Muscle of arm (tissue), 14 donors: ENCODE measurements at places on chromosomes 3 and 15.

GRCh38 chr3:53709256-53709655 lies 137.0 kb downstream of the CHDH start:
- no peak for DNase-seq

GRCh38 chr15:75346796-75347221 lies at the start of gene NEIL1:
TSS of gene NEIL1 (plus strand) at chr15:75347039. CDS start at chr15:75348906, 1,867 bp downstream.
- DNase-seq: no peak

DNA sequence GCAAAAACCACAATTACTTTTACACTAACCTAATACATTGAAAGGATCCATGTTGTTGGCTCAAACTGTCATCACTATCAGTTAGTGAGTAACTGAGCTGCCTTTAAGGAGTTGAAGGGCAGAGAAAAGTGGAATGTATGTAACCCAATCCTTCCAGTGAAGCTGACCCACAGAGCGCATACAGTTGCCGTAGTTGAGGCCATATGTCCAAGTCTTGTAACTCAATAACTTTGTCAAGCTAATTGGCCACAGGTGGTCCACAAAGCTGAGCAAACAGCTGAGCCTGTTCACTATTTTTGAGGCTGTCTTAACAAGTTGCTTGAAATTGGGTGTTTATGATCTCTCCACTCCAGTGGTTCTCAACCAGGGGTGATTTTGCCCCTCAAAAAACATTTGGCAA lies 169.0 kb upstream of the SLC24A5 start:
- no peak for DNase-seq

DNA sequence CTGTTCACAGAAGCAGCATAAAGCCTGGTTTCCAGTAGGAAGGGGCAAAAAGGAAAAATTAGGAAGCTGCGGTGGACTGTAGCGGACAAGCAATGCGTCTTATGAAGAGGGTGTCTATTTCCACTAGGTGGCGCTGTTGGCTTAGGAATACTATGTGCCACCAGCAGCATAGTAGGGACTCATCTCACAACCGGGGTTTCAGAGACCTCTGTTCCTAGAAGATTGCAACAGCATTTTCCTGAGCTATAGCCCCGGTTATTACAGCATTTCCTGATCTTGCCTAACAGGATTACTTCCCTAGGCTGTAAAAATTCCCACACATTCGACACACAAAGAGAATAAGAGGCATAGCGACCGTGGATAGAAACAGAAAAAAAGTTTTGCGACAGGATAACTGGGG lies 683.0 kb downstream of the TBL1XR1 start:
- DNase-seq: no peak

DNA sequence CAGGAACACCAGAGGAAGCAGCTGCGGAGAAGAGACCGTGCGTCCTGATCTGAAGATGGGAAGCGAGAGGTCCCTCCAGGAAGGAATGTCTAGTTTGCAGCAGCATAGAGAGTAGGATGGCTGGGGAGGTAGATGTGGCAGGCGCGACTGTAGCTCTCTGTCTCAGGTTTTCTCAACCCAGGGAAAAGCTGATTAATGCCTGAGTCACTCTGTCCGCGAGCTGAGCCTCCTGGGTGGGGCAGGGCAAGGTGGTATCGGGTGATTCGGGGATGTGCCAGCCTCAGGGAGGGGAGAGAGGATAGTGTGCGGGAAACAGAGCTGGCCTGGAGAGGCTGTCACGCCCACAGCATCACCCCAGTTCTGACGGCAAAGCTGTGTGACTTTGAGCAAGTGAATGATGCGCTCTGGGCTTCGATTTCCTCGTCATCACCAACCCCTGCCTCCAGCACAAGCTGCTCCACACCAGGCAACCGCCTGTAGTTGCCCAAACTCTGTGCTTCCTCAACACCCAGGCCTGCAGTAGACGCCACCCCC lies 28.4 kb downstream of the CPN2 start:
- no peak for DNase-seq

- no peak for DNase-seq
Observed at GRCh38 chr15:35547775-35548364, 1.9 kb upstream of the DPH6 start.

DNA sequence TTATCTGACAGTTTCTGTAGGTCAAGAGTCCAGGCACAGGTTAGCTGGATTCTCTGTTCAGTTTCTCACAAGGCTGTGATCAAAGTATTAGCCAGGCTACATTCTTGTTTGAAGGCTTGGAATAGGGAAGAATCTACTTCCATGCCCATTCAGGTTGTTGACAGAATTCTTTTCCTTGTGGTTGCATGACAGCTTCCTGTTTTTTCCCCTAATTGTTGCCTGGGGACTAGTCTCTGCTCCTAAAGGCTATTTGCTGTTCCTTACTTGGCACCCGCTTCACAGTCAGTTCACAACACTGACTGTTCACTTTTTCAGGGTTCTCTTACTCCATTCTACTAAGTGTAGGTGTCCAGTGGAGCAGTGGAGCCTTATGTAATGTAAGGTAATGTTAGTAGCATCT lies 115.4 kb upstream of the GBE1 start:
- DNase-seq: no peak

DNA sequence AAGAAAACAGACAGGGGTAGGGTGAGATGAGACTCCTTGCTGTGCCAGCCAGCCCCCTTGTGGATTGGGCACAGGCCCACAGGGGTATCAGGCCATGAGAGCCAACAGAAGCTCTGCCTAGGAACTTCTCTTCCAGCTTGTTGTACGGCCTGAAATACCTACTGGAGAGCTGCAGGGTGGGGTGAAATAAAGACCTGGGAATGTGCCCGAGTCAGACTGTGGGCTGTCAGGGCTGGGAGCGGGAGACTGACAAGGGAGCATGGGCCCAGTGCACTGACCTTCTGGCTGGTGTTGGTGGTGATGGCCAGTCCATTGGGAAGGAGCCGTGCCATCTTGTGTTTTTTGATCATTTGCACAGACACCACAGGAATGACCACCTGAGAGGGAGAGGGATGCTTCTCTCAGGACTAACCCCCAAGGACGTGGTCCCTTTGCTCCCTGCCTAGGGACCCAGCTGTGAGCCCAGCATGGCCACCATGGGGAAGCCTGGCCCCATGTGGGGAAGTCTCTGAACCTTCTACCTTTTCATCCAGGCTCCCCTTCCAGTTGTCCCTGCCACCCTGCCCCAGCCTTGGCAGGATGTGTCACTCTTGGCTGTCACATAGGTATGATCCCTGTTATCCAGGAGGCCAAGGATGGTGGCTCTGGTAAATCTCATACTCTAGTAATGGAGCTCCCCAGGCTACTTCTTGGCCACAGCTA lies 30.7 kb downstream of the GRAMD2A start:
- DNase-seq: no peak

DNA sequence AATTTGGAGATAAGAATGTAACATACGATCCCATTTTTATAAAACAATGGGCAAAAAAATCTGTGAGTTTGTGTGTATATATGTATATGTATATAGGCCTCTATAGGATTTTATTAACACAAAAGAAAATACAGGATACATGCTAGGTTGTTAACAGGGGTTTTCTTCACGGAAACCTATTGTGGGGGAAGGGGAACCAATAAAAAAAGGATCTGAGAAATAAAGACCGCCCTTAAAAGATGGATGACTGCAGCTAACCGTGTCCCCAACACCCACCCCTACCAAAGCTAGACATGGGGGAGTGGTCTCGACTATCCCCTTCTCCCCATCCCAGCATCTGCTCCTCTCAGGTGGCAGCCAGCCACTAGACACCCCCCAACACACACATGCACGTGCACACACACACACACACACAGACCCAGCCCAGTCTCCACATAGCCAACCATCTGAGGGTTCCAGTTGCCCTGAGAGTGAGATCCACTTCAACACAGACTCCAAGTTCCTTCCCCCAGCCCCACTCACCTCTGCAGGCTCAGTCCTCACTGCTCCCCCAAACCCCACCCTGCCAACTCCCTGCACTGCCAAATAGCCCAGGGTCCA lies 132.9 kb downstream of the TPRA1 start:
- DNase-seq: no peak

DNA sequence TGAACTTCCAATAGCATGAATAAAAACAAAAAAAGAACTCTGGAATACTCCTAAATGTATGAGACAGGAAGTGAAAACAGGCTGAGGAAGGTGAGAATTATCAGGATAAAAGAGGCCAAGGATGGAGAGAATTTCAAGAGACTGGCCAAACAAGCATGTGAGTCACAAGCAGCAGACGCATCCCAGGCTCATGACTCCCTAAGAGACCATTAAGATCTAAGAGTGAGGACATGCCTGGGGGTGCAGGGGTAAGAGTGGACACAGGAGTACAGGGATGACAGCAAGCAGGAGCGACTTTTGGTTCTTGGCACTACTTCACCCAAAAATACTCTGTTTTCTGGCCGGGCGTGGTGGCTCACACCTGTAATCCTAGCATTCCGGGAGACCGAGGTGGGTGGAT lies 7.1 kb downstream of the SCAMP2 start:
- DNase-seq: no peak

GRCh38 chr3:98014268-98014585 lies 20.9 kb downstream of the GABRR3 start:
- no peak for DNase-seq

GRCh38 chr3:55690726-55691125 lies 203.6 kb upstream of the WNT5A start:
- no peak for DNase-seq

GRCh38 chr15:85488997-85489396 lies 108.6 kb downstream of the AKAP13 start:
- DNase-seq: no peak

DNA sequence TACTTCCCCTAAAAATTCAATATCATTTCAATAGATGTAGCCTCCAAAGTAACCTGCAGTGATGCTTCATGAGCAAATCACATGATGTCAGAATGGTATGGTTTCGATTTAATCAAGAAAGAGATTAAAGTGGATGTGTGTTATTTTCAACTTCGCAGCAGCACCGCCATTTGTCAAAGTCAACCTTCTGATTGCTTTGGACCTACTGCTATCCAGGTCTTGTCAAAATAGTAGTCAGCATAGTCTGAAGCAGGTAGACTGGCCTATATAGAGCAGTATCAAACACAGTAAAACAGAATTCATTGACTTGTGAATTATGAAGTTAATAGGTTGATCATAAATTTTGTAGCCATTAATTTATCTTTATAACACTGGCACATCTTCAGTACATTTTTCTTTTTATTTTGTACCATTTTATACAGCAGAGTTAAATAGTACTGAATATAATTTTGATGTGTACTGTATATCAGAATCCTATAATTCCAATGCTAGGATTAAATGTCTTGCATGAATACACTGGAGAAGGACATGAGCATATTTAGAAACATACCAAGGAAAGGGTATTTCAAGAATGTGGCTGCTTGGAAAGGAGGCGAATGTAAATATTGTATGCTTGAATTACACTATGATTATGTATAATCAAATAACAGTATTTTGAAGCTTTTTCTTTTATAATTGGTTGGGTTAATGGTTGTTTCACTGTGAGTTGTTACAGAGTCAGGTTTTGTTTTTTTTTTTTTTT lies 79.6 kb downstream of the CDIN1 start:
- no peak for DNase-seq

- no peak for DNase-seq
Observed at GRCh38 chr15:59131456-59131855, 26.5 kb downstream of the CCNB2 start.

DNA sequence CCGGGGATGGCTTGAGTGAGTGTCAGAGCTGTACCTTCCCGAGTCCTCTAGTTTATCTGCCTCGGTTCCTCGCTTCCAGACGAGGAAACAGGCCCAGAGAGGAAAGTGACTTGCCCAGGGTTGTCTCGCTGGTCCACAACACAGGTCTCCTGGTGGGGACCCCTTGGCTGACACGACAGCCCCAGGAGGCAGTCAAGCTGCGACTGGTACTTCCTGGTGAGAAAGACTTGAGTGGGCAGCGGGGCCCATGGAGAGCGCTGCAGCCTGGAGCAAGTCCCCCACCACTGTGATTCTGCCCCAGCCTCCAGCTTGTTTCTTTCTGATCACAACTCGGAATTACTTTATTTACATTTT lies 600 bp upstream of the CHRNA5 start:
- no peak for DNase-seq

DNA sequence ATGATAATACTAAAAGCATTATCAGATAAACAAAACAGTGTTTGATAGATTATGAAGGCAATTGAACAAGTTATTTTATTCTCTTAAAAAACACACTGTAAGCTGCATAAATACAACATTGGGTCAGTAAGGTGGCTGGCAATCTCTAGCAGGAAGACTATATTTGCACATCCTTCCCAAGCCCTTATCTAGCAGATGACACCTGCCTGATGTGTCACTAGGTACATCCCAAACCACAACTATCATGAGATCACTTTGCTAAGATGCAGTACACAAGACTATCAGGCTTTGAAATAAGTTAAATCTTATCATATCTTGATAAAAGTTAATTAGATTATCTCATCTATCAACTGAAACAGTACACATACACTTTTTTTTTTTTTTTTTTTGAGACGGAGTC lies 417.4 kb downstream of the MECOM start:
- no peak for DNase-seq

- DNase-seq: no peak
Observed at GRCh38 chr15:62907275-62907674, 135.3 kb upstream of the TPM1 start.

- DNase-seq: peak; percentile 89
Observed at GRCh38 chr3:11556851-11557644, 86.7 kb downstream of the VGLL4 start.

DNA sequence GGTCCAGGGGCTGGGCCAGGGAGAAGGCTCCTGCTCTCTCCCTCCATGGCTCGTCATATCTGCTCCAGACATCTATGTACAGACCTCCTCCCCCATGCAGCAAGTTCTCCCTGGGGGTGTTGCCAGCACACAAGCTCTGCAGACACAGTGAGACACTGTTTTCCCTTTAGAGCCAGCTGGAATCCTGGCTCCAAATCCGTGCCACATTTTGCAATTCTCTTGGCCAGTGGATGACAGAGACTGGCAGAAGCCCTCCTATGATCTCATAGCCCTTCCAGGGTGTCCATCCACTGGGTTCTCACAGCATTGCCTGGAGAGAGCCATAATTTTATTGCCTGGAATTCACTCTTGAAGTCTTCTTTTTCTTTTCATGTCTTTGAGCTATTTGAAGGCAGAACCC lies 203.9 kb downstream of the TLE3 start:
- peak; percentile 58 for DNase-seq

DNA sequence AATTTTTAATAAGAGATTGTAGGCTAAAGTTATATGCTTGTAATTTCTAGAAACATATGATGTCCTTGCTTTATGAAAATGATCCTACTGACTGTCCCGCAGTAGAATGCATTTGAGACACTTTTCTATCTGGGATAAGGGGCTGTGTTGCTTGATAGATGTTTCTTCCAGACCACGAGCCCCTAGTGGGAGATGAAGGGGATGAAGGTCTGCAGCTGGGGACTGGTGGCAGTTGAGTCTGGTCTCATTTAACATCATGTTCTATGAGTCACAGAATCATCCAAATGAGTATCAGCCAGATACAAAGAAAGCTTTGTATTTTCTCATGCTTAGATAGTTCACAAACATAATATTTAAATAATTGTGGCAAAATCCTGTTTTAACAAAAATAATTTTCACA lies 84.3 kb upstream of the PRTG start:
- no peak for DNase-seq
